GM06990 (cell line): ENCODE measurements at places on chromosomes 4 and X.

GRCh38 chrX:80412042-80412441 lies 8.2 kb upstream of the TENT5D start:
- DNase-seq, result no peak

DNA sequence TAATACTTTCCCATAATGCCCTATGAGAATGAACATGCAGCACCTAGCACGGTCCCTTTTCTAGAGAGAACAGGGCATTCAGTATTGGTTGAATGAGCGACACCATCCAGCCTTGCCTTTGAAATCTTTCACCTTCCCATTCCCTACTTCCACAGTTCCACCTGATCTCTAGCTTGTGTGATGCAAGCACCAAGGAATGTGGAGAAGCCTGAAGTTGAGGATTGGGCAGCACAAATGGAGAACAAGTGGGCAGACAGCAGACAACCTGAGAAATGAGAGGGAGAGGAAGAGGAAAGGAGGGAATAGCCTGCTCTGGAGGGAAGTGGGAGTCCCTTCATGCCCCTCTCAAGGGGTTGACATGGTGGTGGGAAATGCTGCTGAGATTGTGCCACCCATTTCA lies 365.1 kb upstream of the CXorf51A start:
- no peak for DNase-seq

- DNase-seq, result no peak
Measured at GRCh38 chrX:45198706-45199105, 2.0 kb downstream of the DIPK2B start.

- no peak for DNase-seq
Measured at GRCh38 chr4:83013902-83014301, 3.3 kb upstream of the LIN54 start.

DNA sequence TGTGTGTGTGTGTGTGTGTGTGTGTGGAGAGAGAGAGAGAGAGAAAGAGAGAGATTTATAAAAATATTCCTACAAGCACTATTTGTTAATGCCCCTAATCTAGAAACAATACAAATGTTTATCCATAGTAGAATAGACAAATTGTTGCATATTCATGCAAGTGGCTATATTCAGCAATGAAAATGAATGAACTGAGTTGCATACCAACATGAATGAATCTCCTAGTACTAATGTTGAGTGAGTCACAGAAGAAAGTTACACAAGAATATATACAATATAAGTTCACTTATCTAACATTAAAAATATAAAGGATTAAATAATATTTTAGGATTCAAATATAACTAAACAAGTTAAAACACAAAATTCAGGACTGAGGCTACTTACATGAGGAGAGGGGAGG lies 456.8 kb upstream of the AMOT start:
- DNase-seq, result no peak

GRCh38 chr4:20603671-20604313 lies 96.5 kb upstream of the PACRGL start:
- DNase-seq, result no peak

GRCh38 chrX:19814240-19814639 lies 73.2 kb downstream of the SH3KBP1 start:
- DNase-seq, result no peak
